Neuronal stem cell (in vitro differentiated cells): ENCODE measurements at places on chromosomes 5 and 9.
A peak's percentile ranks its signal among the peaks of the same experiment; 100 is the strongest.

- no peak for DNase-seq
Observed at GRCh38 chr5:80181618-80182211, 74.1 kb downstream of the SERINC5 start.

GRCh38 chr9:133881671-133882381 is 110.3 kb downstream of the VAV2 start:
- DNase-seq = no peak

DNA sequence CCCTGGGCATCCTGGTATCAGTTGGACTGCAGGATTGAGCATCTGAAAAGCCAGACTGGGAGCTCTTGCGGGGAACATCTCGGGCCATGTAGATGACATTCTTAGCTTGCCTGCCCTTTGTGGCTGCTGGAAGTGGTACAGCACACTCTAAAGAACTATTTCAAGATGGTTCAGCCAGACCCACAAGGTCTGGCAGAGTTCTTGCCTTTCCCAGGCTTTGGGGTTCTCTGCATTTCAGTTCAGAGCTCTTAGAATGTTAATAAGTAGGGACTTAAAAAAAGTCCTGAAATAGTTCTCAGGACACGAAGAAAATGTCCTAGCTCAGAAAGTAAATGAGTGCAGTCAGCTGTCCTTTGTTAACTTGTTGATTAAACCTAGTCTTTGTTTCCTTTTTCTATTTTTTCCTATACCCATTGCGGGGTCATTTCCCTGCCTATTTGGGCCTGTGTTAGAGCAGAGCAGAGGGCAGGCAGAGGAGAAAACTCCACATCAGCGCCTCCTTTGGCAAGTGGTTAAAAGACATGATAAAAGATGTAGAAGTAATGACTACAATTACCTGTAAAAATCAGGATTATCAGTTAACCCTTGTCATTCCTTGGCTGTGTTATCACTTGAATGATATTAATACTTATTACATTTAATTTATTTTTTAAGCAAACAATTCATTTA is 291.5 kb downstream of the ZSWIM6 start:
- peak; percentile 26 for DNase-seq

DNA sequence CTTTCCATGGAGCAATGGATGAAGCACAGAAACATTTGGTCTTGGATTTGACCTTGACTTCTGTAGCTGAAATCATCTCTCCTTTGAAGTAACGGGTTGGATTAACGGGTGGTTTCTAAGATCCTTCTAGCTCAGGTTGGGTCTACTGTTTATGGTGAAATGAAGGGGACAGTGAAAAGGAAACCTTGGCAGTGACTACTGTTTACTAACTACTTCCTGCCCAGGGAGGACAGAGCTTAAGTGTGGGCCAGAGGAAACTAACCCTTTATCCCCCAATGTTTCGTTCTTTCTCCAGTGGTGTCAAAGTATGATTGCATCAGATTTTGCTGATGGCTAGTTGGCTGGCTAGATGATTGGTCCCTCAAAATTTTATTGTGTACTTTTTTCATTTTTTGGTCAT is 22.2 kb downstream of the SKP2 start:
- no peak for DNase-seq

DNA sequence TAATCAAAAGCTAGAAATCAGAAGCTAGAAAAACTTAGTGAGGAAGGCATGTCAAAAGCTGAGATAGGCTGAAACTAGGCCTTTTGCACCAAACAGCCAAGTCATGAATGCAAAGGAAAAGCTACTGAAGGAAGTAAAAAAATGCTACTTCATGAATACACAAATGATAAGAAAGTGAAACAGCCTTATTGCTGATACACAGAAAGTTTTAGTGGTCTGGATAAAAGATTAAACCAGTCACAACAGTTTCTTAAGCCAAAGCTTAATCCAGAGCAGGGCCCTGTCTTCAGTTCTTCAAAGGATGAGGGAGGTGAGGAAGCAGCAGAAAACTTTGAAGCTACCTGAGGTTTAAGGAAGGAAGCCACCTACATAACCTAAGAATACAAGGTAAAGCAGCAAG is 102.5 kb upstream of the SH3GL2 start:
- DNase-seq = no peak

DNA sequence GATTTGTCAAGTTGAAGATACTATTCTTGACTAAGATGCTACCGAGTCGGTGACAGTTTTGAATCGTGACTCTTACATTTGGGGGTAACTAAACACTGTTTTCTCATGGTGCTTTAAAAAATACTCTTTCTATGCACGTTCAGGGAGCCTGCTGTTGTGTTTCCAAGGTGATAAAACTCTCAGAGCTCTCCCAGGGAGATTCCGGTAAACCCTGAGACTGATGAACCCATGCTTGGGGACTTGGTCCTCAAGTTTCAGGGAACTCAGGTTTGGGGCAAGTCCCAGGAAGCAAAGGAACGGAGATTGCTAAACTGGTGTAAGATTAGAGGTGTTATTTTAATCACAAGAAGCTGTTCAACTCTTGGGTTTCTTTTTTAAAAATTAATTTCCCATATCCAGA is 1.4 kb downstream of the GDA start:
- no peak for DNase-seq

DNA sequence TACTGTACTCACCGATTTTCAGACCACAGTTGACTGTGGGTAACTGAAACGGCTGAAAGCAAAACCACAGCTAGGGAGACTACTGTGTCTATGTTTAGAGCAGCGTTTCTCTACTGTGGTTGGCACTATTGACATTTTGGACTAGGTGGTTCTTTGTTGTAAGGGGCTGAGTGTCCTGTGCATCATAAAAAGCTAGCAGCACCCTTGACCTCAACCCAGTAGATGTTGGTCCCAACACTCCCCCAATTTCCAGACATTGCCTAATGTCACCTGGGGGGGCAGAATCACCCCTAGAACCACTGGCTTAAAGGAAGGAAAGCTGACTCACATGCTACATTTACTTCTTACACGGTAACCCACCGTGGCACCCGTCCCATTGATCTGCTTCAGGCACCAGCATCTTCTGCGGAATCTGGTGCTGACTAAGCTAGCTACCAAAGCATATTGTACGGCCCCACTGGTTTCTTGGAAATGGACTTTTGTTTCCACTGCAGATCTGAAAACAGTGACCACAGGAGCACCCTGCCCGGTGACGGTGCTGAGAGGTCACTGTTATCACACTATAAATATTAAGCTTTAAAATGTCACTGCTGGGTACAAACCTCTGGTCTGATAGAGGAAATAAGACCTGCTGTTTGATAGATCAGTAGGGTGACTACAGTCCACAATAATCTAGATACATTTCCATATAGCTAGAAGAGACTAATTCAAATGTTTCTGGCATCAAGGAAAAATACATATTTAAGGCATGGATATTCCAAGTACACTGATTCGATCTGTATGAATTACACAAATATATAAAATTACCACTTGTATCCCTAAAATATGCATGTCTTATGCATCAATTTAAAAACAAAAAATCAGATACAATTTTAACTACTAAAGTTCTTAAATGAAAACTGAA is 151.4 kb downstream of the HSD17B3 start:
- DNase-seq = no peak

DNA sequence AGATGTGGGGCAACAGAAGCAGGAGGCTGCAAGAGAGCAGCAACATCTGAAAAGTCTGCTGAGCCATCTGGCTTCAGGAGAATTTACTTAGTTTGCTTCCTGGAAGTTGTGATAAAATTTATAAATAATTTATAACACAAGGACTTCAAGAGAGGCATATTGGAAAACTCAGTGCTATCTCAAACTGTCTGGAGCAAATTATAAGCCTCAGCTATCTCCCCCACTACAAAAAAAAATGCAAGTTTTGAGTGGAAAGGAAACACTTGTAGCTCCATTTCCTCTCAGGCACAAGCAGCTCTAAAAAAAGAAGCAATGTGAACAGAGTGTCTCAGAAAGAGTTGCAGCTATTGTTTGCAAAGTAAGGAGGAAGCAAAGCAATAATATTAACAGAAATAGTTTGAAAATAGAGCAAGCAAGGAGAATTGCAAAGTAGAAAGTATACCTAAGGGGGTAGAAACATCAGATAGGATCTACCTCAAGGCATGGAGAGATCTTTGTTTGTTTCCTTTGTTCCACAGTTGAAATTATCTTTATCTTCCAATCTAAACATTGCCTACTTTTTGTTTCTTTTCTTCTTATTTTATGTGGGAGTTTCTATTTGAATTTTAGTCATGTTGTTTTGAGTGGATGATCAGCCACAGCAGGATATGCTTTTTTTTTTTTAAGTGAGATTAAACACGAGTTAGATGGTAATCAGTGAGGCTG is 55.9 kb upstream of the IL6ST start:
- no peak for DNase-seq

GRCh38 chr5:173310218-173310769 is 17.9 kb downstream of the STC2 start:
- DNase-seq = no peak

GRCh38 chr5:131263648-131264450 is at the start of gene CDC42SE2:
Gene CDC42SE2, plus strand, starts transcription at chr5:131264053. Its CDS starts 95,441 bp downstream, at chr5:131359494.
- peak; percentile 92 for DNase-seq

GRCh38 chr9:103183701-103184171 is 188.6 kb downstream of the CYLC2 start:
- no peak for DNase-seq

GRCh38 chr5:28707706-28708105 is 1669.3 kb upstream of the CDH9 start:
- no peak for DNase-seq

DNA sequence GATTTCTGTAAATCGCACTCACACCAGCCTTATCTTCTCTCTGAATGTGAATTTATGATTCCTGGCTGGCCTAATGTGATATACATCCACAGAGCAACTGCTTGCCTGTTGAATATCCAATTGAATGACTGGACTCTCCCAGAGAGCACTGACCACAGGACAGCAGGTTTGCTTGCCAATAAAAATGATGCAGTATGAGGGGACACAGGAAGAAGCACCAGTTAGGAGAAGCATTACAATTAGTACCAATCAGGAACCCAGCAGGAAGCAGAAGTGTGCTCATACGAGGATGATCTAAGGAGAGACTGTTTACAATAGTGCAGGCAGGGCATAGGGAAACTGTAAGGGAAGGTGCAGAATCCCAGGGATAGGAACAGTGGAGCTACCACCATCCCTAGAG is 127.2 kb upstream of the ZNF366 start:
- no peak for DNase-seq

DNA sequence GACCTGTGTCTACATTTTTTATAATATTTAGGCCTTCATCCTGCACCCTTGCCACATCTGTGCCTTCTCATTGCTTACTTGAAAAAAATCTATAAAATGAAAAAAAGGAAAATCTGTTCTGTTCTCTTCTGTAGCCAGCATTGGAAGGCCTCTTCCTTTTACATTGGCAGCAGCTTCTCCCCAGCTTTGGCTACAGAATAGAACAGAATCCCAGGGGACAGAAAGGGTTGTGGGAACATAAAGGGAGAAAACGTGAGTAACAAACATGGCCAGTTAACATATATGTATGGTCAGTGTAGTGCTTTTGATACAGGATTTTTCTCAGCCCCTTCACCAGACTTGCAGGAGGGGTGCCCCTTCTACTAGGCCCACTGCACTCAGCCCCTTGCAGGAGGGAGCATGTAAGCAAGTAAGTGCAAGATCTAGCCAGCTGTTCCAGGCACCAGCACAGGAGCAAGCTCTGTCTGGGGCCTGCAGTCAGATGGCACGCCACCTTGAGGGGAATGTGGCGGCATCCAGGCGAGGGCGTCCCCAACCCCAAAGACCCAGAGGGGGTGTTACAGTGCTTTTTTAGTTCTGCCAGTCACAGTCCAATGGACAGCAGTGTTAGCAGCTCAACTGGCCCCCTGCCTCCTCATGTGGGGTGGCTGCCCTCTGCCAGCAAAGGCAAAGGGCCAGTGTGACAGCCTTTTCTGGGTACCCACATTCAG is 330.5 kb upstream of the ZNF462 start:
- no peak for DNase-seq

- DNase-seq = no peak
Observed at GRCh38 chr5:174723979-174724483, 351 bp upstream of the MSX2 start.

GRCh38 chr5:146101646-146102045 is 3.7 kb downstream of the PLAC8L1 start:
- DNase-seq = no peak

- DNase-seq = no peak
Observed at GRCh38 chr5:147307170-147307569, 72.3 kb downstream of the STK32A start.

DNA sequence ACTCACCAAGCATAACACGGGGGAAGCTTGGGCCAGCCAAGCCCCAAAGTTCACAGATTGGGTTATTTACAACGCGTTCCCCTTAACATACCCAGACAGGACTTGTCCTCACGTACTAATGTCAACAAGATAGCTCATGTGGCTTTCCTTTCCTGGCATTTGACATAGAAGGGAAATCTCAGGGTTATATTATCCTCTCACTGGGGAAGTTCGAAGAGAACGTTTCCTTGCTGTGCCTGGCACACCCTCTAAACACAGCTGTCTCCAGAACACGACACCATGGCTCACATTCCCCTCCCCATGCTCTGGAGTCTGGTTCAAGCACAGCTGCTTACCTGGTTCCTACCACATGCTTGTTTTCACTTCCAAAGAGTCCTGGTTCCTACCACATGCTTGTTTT is 46.8 kb upstream of the OTULINL start:
- DNase-seq = no peak

DNA sequence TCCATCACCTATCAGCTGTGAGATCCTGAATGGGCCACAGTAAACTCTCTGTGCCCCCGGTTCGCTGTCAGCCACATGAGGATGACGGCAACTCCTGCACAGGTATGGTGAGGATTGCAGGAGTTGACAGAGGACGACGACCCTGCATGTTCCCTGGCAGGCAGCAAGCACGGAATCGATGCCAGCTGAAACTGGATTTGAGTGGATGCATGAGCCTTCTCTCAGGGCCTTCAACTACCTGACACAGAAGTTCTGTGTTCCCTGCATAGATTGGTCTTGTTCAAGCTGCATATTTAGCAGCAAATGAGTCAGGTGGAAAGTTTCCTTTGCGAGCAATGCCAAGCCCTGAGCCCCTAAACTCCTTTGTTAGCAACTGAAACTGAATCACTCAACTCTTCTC is 69.6 kb upstream of the PTCH1 start:
- no peak for DNase-seq

DNA sequence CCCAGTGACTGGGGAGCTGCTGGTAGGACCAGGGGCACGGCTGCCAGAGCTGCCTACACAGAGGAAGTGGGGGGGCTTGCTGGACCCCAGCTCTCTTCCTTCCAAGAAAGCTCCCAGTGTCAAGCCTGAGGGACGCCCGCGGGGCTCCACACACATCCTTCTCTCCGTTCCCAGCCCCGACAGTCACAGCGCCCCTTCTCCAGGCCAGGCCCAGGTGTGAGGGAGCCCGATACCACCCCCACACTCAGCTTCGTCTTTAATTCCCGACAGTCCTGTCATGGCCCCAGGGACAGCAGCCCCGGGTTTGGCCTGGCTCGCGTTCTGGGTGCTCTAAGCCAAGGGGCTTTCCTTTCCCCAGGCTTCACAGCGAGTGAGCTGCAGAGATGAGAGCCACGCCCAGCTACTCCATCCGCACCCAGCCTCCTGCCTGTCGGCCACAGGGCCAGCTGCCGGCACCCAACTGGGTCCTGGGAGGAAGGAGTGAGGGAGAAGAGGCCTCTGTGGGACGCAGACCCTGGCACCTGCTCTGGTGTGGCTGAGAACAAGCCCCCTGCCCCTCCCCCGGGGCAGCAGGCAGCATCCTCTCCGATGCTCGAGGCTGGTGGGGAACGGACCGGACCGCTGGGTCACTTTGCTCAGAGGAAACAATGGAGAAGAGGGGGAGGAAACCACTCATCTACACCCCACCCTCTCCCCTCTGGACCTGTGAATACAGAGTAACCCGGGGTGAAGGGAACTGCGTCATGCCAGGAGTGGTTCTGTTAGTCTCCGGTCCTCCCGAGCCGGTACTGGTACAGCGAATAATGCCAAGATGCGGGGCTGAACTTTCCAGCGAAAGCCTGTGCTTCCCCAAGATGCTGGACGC is 53.9 kb upstream of the PHYKPL start:
- DNase-seq = no peak
